Dorsolateral prefrontal cortex (tissue), 122 donors: ENCODE measurements at places on chromosomes 3 and 15.

- DNase-seq = no peak
Measured at GRCh38 chr15:59406446-59406845, 31.5 kb upstream of the FAM81A start.

DNA sequence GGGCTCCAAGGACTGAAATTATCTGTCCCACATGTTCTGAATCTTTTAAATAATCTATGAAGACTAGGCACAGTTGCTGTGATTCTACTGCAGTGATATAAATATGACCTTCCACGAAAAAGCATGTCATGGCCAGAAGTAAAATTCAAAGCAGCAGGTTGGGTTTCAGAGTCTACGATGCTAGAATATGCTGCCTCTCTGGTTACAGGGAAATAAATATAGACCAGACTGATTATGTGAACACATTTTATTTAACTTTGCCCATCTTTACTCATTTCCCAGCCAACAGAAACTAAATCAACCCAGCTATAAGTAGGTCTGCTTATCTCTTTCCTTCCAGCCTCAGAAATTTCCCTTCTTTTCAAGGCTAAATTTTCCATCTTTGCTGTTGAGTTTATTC lies 19.9 kb upstream of the TM6SF1 start:
- no peak for DNase-seq

DNA sequence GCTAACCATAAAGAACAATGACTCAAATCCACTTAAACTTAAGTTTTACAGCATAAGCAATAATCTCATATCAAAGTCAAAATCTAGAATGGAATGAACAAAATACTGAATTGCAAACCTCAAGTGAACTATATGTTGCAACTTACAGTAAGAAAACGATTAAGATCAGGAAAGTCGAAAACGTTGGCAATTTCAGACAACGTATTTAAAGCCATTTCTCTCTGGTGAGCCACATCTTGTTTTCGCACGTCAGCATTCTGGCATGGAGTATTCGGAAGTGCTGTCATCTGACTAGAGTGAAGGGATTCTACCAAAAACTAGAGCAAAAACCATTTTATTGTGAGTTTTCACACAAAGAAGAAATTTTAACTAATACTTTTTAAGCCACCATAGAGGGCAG lies 28.5 kb downstream of the ATR start:
- no peak for DNase-seq

DNA sequence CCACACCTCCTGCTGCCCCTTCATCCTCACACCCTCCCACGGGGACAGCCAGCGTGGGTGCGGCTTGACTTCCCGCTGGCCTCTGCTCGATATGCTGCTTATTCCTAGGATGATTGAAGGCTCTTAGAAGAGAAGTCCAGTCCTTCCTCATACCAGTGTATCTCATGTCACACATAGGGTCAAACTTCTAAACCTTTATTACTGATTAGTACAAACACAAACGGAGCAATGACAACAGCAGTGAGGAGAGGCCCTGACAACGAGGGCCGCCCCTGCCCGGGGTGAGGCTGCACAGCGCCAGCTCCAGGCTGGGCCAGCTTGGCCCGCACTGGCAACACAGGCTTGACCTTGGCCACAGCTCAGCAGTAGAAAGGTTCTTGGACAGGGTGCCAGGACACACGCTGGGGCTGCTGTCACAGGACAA lies 3.7 kb downstream of the CIB1 start:
- no peak for DNase-seq

GRCh38 chr3:69642606-69643005 lies 96.7 kb upstream of the MITF start:
- DNase-seq = no peak

- DNase-seq = no peak
Measured at GRCh38 chr3:71641674-71642073, 58.1 kb upstream of the FOXP1 start.

DNA sequence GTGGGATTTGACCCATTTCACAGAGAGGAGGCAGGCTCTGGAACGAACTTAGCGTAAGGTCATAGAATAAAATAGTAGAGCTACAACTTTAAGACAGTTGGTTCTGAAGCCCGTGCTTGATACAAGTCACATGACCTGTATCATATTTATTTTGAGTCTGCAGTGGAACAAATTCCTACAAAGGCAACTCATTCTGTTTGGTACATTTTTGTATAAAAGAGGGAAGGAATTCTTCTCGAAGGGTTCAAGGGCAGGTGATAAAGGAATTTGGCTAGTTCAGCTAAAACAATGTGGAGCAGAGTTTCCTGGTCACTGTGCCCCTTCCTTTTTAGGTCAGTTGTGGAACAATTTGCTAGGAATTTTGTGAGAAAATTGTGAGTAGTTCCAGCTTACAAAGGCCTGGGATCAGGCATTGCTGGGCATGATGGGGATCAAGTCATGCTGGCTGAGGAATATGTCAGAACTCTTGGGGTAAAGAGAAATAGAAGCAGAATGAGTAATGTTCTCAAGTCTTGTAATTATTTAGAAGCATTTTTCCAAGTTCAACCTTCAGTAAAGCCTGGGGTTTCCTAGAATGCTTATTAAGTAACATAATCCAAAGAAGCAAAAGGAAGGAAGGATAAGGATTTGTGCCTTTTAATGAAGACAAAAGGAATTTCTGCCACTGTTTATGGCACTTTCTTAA lies 19.1 kb downstream of the USP3 start:
- no peak for DNase-seq

DNA sequence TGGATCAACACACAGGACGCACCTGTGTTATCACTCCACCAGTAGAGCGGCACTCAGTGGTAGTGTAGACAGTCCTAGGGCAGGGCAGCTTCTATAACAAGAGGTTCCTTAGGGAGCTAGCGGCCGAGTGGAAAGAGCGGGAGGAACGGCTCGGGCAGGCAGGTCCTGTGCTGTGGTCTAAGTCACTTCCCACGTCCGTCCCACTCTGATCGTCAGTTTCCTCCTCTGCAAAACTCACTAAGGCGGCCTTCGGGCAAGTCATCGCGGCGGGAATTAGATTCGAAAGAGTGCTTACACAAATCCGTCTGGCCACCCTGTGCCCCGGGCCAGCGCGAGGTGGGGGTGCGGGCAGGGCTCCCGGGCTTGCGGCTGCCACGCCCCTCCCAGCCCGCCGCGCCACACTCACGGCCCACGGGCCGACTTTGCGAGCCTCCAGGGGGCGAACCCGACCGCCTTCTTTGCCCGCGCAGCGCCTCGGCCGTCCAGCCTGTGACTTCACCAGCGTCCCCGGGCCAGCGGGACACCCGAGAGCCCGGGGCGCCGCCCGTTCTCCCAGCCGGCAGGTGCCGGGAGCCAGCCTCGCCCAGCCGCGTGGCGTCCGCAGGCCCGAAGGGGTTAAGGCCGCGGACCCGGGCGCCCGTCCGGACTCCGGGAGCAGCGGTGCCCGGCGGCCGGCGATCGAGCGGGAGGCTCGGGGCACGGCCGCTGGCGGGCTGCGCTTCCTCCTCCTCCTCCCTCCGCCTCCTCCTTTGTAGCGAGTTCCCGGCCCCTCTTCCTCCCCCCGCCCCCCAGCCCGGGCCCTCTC lies 416 bp upstream of the CORO2B start:
- DNase-seq = peak; percentile 85

GRCh38 chr3:163766112-163766511 lies 1312.2 kb downstream of the SI start:
- no peak for DNase-seq
